ENCODE measurements at places on chromosomes 1 and 21.

DNA sequence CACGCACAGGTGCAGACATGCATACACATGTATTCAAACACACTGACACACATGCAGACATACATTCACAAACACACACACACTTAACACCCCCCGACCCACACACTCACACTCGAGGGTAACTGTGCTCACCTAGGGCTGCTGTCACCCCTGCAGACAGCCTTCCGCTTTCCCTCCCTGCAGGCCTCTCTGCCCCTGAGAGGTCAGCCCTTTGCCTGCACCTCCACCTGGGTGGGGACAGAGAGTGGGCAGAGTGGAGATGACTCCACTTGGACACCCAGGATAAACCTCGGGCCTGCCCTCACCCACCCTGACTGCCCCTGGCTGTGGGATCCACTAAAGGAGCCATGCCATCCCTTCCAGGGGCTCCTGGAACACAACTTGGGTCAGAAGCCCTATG, 264.3 kb downstream of the PTPRU start:
- DNase-seq = no peak

- DNase-seq = no peak
These were observed 4.2 kb downstream of the RSPO1 start for GRCh38 chr1:37630426-37631028.

DNA sequence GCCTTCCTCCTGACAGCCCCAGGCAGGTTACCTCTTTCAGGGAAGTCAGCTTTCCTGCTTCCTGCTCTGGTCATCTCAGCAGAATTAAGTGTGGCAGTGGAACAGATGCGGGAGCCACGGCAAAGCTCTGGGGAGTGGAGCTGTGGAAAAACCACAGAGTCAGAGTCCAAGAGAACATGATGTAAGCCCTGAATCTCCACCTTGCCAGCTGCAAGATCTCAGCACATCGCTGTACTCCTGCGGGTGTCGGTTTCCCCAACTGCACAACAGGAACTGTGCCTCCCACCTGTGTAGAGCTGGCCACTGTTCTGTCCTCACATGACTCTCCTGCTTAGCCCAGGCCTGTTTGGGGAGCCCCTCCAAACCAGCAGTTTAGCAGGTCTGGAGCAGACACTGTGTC, 123.7 kb downstream of the MATN1 start:
- no peak for DNase-seq

DNA sequence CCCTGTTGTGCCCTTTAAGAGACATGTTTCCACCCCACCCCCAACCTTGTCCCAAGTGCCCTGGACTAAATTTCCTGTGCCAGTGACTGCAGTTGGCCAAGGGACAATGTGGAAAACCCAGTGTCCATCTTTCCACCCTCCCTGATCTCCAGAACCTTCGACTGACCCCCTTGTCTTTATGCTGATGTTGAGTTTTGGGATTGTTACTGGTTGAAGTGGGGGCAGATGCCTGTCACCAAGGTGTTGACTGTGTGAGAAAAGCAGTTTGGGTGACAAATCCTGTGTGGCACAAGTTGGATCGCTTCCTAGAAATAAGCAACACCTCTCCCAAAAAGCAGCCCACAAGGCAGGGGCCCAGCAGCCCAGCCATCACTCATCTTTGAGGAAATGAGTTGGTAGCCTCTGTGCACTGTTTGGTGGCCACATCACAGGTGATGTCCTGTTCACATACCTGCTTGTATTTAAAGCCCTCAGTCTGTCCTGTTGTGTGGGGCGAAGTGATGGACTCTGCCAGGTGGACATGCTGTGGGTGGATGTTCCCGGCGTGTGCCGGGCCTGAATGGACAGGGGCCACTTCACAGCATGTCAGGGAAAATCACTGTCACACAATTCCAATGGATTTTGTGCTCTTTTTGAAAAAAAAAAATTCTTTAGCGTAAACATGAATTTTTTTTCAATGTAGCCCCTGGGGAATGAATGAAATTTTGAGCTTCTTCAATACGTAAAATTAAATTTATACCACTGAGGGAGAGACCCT, 6.6 kb upstream of the MIIP start:
- no peak for DNase-seq

DNA sequence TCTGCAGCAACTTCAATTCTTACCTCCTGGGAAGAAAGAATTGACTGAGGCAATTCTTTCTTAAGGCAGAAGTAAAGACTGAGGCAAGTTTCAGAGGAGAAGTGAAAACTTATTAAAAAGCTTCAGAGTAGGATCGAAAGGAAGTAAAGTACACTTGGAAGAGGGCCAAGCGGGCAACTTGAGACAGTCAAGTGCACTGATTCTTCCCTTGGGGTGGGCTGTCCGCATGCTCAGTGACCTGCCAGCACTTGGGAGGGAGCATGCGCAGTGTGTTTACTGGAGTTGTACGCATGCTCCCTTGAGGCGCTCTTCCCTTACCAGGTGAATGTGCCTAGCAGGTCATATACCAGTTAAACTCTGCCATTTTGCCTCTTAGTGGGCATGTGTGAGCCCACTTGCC, 55.3 kb upstream of the NBPF3 start:
- no peak for DNase-seq

DNA sequence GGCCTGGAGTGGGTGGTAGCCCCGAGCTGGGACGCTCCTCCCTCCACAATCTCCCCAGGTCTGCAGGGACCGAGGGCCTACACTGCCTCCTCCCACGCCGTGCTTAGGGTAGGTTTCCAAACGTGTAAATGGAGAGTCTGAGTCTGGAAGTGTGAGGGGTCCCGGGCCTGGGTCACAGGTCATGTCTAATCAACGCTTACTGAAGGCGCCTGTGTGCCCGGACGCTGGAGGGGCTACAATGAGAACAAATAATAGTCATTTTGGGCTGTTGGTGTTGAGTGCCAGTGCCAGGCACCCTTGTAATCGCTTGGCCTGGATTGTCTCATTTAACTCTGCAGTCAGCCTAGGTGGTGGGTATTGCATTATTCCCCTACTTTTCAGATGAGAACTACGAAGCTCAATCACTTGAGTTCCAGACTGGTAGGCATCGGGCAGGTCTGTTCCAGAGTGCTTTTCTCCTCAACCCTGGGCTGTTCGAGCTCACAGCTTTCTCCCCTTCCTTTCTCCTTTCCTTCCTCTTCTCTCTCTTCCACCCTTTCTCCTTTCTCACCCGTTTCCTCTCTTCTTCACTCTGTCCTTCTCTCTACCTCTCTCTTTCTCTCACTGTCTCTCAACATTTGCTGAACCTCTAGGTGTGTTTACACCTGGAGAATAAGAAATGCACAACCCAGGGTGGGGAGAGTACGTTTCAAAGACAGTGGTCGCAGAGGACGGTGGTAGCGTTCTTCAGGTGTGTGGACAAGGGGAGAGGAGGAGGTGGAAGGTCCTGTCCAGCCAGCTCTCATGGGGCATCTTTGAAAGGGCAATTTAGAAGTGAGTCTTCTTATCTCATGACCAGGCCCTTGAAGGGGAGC, 883 bp downstream of the SLC66A1 start:
- DNase-seq = no peak

DNA sequence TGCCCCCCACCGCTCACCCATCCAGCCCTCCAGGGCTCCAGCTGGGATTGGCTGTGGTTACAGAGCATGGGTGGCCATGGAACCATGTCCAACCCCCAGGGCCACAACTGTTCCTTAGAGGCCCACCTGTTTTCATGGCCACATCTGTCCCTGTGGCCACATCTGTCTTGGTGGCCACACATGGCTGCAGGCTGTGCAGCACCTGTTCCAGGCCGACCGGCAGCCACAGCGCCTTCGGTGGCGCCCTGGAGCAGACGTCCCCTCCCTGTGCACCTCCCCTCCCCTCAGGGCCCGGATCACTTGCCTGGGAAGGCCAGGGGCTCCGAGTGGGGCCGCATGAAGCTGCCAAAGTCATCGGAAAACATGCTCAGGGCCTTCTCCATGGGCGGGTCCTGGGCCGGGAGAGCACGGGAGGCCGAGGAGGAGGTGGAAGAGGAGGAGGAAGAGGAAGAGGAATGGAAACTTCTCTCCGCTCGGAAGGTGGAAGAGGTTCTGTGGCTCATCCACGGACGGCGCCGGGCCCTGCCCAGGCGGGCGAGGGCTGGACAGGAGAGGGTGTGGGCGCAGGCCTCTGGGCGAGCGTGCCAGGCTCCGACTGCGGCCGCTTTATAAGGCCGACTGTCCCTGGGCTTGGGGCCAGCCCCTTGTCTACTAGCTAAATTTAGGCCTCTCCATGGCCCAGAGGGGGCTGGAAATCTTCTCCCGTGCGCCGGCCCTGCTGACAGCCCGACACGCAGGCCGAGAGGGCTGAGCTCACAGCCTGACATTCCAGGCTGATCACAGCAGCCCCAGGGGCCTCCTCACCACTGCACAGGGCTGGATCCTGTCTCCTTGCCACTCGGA, at the start of gene HSPB7:
Gene HSPB7, minus strand, starts transcription at position 583 of the 843 bp plus-strand sequence. Its CDS starts 80 bp downstream, at position 503.
- no peak for DNase-seq

GRCh38 chr1:6824665-6825368, 39.6 kb downstream of the CAMTA1 start:
- DNase-seq = no peak

- DNase-seq = peak; percentile 79
These were observed 41.8 kb upstream of the PWP2 start for GRCh38 chr21:44065428-44065827.

- peak; percentile 49 for DNase-seq
These were observed 64.0 kb downstream of the SAMSN1 start for GRCh38 chr21:14482165-14482564.

- no peak for DNase-seq
These were observed 36.6 kb upstream of the KDM4A start for GRCh38 chr1:43613075-43613942.

- no peak for DNase-seq
These were observed 272.1 kb upstream of the DUSP10 start for GRCh38 chr1:222014001-222014400.

DNA sequence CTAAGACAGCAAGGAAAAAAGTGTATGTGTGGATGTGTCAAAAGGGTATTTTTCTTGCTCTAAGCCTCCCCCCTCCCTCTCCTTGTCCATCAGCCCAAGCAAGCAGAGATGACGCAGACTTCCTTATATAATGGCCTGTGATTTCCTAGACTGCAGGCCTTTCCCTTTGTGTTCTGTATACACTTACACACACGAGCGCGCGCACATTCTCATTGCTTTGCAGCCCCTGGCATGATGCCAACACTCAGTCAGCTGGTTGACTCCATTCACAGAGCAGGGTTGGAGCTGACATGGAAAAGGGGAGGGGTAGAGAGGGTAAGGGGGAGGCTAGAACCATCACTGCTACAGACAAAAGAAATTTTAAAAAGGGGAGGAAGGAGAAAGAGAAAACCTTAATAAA, 41.8 kb downstream of the GATAD2B start:
- peak; percentile 47 for DNase-seq

- DNase-seq = peak; percentile 77
These were observed 17.3 kb downstream of the SLAMF1 start for GRCh38 chr1:160629286-160630210.

GRCh38 chr1:186183219-186183618, 191.8 kb downstream of the TPR start:
- no peak for DNase-seq
